NCI-H524 treated with DMSO at 0.1 percent for 48 hours (cell line): ENCODE measurements at places on chromosomes 6 and 20.
A peak's percentile ranks its signal among the peaks of the same experiment; 100 is the strongest.

DNA sequence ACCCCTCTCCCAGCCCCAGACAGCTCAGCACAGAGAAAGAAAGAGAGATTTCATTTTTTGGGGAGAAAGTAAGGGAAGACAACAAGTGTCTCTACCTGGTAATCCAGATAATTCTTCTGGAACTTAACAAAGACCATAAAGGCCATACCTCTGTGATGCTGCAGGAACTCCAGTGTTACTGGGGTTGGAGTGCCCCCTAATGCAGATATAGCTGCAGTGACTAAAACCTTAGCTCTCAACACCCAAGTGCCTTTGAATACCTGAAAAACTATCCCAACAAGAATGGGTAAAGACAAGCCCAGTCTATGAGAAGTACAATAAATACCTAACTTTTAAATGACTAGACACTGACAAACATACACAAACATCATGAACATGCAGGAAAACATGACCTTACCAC, 365.3 kb upstream of the PTCHD4 start:
- DNase-seq, result no peak

- DNase-seq, result peak; percentile 86
Measured at GRCh38 chr6:166751051-166751595, 124.1 kb upstream of the RPS6KA2 start.

DNA sequence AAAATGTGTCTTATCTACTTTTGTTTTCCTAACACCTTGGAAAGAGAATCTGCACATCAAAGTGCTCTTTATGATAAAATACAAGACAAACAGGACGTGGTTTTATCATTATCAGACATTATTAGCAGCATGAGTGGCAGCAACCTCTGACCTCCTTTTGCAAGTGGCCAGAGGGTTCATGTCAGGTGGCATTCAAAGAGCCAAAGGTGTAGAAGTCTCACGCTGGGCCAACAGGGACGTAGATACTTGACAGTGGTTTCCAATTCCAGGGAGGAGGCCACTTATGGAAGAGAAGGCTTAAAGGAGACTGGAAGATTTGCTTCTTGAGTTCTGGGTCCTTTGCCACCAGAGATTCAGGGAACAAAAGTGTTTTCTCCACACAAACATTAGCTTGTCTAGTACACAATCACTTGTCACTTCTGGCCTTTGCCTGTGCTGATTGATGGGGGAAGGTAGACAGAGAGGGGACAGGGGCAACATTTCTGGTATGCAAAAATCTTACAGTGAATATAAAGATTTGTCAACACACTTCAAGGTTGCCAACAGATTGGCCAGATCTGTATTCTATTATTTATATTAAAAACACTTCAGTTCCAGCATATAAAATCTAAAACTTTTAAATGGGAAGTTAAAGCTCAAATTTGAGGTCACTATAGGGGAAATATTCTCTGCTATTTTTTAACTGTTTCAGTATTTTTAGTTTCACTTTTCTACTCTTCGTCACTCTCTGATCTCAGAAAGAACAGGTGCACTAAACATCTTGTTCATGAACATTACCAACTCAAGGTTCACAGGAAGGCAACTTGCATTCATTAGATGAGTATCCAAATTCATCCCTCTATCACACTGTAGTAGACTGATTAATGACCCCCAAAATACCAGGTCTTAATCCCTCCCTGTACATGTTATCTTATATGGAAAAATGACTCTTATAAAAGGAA, 52.1 kb upstream of the FBXO30 start:
- DNase-seq, result peak; percentile 17

- no peak for DNase-seq
Measured at GRCh38 chr6:79494841-79495240, 42.4 kb downstream of the LCA5 start.

DNA sequence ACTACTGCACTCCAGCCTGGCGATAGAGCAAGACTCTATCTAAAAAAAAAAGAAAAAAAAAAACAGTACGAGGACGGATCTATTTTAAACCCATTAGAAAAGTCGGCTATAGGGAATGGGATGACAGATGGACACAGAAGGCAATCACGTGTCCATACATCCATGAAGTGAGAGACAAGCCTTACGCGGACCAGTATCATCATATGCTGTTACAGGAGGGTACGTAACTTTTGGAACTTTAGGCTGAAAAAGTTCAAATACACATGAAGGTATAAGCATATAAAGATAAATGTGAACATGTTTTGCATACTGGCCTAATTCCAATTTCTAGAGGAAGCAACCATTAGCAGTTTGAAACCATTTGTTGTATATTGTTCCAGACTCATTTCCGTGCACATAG, 109.8 kb upstream of the EXOC2 start:
- DNase-seq, result no peak

GRCh38 chr6:54188846-54189245, 77.6 kb downstream of the MLIP start:
- no peak for DNase-seq

DNA sequence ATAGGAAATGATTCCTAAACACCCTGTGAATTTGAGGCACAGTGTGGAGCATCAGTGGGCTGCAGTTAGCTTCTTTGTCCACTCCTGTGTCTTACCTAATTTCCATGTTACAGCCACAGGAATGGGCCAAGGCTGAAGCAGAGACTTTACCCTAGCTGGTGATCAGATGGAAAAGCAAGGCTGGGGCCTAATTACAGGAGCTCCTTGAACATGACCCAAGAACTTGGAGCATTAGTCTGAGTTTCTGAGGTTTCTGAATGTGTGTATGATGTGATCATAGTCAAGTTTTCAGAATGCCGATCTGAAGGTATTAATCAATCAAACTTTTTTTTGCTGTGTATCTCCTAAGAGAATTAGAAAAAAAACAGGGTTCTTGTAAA, 18.0 kb downstream of the HECA start:
- no peak for DNase-seq

- no peak for DNase-seq
Measured at GRCh38 chr6:41894366-41895299, 542 bp downstream of the USP49 start.

GRCh38 chr6:136669299-136669699, 119.1 kb upstream of the MAP7 start:
- DNase-seq, result no peak
